ENCODE measurements at places on chromosomes 12 and 14. TPM values are rescaled to one million over a fixed set of nuclear protein-coding genes. Genes with fewer than 3 reads are reported as not detected.

MGST1 gene
- 84.3 TPM for total RNA-seq

RGS6 gene
- total RNA-seq = not detected

KRT72 gene
- total RNA-seq = not detected

CYP46A1 gene
- total RNA-seq = 1.1 TPM

WASHC4 gene
- 42.3 TPM for total RNA-seq

PDE6H gene
- total RNA-seq = not detected

NOVA1 gene
- total RNA-seq = 1.1 TPM

MAX gene
- total RNA-seq = 88.7 TPM

OTUB2 gene
- total RNA-seq = 10.3 TPM

GPRC5D gene
- total RNA-seq = not detected

KLRK1 gene
- total RNA-seq = 10.7 TPM

CCDC177 gene
- 0.22 TPM for total RNA-seq

KIAA0586 gene
- total RNA-seq = 13.6 TPM

VRK1 gene
- 32.6 TPM for total RNA-seq

INHBE gene
- not detected for total RNA-seq

TBC1D30 gene
- 5.1 TPM for total RNA-seq

MED6 gene
- total RNA-seq = 19.1 TPM

SCN8A gene
- 0.53 TPM for total RNA-seq

RPS6KA5 gene
- total RNA-seq = 10.5 TPM

ADGRD1 gene
- 2.3 TPM for total RNA-seq

AMHR2 gene
- total RNA-seq = 0.76 TPM

CIROP gene
- not detected for total RNA-seq

ZFHX2 gene
- total RNA-seq = under 0.01 TPM

KCNMB4 gene
- total RNA-seq = 0.18 TPM

FAM186B gene
- not detected for total RNA-seq

CLEC1B gene
- total RNA-seq = not detected

GZMB gene
- total RNA-seq = 7.8 TPM

GAPDH gene
- total RNA-seq = 4,151 TPM

CLEC4E gene
- total RNA-seq = 0.12 TPM
